A673 (cell line): ENCODE measurements at places on chromosomes 1 and 21.

GRCh38 chr21:25550352-25551120 is 56.7 kb downstream of the MRPL39 start:
- no peak for DNase-seq

- DNase-seq: no peak
These were observed 171.1 kb upstream of the KLHDC7A start for GRCh38 chr1:18309552-18310155.

- no peak for DNase-seq
These were observed 63.5 kb downstream of the TCP10L start for GRCh38 chr21:32521736-32522355.

- DNase-seq: no peak
These were observed 46.1 kb upstream of the KAZN start for GRCh38 chr1:14552246-14552965.

- peak; percentile 24 for DNase-seq
These were observed 230.4 kb downstream of the PDE4B start for GRCh38 chr1:66022904-66023620.

DNA sequence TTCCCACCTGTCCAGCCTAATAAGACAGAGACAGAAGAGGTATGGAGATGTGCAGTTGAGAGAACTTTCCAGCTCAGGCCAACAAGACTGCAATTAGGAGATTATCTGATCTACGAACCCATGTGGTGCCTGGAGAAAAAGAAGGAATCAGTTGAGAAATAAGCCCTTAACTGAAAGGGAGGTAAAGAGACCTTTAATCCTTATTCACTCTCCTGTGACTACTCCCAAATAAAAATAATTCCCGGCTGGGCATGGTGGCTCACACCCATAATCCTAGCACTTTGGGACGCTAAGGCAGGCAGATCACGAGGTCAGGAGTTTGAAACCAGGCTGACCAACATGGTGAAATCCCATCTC is 31.9 kb upstream of the SARS1 start:
- no peak for DNase-seq

GRCh38 chr1:154476791-154477190 is 25.2 kb upstream of the TDRD10 start:
- no peak for DNase-seq

- DNase-seq: peak; percentile 92
These were observed 9.1 kb downstream of the LMNA start for GRCh38 chr1:156123356-156124196.

GRCh38 chr1:54716299-54717047 is 812 bp downstream of the TTC4 start:
- DNase-seq: no peak

DNA sequence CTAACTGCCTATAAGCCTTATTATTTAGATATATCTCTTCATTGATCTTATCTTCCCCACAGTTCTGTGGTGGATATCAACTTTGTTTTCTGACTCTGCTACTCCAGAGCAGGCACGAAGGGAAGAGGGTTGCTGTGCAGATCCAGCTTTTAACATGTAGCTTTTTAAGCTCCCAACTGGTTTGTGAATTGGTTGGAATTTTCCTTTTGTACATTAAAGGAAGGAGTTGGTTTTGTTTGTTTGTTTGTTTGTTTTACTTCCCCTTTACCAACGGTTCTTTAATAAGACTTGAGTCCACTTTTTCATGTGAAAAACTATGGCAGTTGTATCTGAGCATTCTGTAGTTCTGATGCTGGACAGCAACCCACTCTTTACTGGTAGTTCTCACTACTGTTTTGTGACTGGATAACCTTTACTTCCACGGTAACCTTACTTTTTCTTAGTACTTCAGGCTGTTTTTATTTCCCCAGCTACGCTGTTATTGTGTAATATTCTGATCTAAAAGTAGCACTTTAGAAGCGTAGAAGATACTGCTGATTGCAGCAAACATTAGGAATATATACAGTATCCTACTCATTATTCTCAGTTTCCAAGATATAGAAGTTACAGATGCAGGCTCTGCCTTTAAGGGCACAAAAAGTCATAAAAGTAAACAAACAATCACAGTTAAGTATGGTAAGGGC is 1.6 kb downstream of the GNPAT start:
- no peak for DNase-seq

DNA sequence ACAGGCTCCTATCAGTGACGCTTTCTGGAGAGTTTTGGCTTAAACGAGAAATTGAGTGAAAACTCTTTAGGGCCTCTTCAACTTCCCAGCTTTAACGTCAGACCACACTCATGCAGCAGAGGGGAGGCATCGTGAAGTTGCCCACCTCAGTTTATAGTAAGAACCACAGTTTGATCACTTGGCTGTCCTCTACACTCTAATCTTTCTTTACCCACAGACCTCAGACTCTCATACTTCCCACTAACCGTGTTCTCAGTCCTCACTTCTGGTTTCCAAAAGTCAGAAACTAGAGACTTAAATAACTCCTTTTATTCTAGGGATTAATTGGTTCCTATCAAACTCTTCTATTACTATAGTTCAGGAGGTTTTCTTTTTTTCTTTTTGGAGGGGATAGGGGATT is 302.2 kb downstream of the NTNG1 start:
- DNase-seq: no peak

- no peak for DNase-seq
These were observed 24.1 kb upstream of the TRAPPC10 start for GRCh38 chr21:43988016-43988415.

DNA sequence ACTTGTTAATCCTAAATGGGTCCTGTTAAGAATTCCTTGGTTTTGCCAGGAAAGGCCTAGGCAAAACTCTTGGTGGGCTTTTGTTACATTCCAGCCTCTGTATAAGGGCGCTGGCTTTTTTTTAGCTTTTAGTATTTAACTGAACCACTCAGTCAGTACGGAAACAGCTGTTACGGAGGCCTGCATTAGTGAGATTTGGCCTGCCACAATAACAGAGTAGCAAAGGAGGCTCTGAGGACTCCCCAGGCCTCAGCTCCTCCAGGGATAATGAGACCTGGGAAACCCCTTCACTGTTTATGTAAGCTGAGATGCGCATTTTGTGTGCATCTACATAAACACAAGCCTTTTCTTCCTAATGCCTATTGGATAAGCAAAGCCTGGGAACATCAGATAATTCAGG is 210.2 kb downstream of the APP start:
- DNase-seq: no peak

DNA sequence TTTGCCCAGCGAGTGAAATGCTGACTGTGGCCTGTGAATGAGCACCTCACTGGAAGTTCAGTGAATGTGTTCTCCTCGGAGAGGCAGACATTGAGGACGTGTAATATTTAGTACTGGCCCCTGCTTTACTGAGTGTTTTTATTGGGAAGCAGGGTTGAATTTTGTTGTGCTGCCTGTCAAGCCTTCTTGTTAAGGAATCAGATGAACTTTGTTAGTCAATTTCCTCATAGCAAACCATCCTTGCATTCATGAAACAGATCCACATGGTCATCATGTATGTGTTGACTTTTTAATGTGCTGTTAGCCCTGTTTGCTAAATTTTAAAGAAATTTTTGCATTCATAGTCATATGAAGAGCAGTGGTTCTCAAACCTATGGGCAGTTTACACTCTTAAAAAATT is 47.9 kb downstream of the AGPAT3 start:
- no peak for DNase-seq

GRCh38 chr1:169118227-169118626 is 11.7 kb downstream of the ATP1B1 start:
- no peak for DNase-seq

DNA sequence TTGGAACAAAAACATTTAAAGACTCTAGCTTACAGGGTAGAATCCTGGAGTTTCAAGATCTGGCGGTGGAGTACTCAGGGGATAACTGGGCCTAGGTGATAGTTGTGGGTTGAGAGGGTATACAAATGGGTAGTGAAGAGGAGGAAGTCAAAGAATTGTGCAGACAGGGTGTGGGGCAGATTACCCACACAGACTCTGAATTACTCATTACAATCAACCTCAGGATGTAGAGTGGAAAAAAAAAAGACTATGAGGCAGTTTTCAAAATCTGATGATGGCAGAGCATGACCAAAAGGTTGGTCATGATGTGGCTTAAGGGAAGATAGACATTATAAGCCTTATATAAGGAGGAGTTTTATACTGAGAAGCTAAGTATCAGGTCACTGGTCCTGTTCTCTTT is 44.1 kb upstream of the GLIS1 start:
- no peak for DNase-seq

DNA sequence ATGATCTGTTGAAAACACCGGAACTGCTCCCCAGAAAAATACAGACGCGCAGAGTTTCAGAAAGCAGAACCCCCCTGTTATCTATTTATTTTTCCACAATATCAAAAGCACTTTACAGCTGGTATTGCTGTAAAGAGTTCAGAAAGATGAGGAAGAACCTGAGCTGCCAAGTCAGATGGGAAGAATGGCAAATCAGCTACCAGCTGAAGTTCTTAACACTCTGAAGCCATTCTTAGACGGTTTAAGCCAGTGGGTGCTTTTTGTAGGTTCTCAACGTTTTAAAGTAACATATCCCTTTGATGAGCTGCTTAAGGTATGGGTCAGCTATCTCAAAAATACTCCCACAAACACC is 714 bp upstream of the AKIRIN1 start:
- peak; percentile 17 for DNase-seq

- no peak for DNase-seq
These were observed 142.1 kb upstream of the ZBTB40 start for GRCh38 chr1:22309572-22309971.

DNA sequence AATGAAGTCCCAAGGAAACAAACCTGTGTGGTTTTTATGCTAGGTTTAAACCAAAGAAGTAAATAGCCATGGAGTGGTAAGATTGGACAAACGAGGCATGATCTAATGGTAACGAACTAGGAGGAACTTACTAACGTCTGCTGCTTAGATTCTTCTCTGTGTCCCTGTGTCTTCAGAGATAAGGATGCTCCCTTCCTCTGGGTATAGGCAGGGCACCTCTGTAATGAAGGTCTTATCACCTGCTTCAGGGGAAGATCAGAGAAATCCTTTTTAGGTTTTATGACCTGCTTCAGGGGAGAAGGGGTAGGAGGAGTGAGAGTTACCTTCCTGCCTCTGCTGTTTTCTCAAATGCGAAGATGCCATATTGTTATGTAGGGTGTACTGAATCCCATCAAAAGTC is 214.9 kb upstream of the L1TD1 start:
- DNase-seq: no peak

- DNase-seq: no peak
These were observed 1290.7 kb upstream of the ADGRL2 start for GRCh38 chr1:80509965-80510522.

DNA sequence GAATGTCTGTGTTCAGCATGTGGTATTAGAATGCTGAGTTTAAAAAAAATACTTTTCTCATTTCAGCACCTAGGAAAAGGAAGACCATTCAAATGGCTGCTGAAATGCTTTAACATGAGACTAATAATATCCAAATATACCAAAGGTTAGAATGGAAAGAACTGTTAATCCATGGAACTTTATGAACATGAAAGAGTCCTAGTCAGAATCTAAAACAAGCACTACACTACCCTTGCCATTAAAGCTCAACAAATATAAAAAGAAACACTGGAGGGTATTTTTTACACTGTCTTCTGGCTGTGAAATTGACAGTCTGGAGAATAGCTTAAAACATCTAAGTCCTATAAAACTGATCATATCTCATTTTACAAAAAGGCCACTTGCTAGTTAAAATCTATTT is 112.9 kb upstream of the HP1BP3 start:
- DNase-seq: no peak

- DNase-seq: no peak
These were observed 48.4 kb downstream of the ZBTB40 start for GRCh38 chr1:22500058-22500457.

DNA sequence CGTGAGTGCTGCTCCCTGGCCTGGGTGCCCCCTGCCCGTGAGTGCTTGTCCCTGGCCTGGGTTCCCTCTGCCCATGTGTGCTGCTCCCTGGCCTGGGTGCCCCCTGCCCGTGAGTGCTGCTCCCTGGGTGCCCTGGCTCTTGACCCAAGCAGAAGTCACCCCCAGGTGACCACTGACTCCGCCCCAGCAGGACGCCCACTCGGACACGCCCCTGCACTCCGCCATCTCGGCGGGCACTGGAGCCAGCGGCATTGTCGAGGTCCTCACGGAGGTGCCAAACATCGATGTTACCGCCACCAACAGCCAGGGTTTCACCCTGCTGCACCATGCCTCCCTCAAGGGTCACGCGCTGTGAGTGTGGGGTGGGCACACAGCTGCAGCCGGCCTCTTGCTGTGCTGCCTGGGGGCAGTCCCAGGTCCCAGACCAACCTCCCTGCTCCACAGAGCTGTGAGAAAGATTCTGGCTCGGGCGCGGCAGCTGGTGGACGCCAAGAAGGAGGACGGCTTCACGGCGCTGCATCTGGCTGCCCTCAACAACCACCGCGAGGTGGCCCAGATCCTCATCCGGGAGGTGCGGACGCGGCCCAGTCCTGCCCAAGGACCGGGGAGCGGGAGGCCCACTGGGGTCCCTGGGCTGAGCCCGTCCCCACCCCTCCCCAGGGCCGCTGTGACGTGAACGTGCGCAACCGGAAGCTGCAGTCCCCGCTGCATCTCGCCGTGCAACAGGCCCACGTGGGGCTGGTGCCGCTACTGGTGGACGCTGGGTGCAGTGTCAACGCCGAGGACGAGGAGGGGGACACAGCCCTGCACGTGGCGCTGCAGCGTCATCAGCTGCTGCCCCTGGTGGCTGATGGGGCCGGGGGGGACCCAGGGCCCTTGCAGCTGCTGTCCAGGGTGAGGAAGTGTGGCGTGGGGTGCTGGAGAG is 3.9 kb upstream of the MMP23B start:
- no peak for DNase-seq

GRCh38 chr1:22606161-22606560 is 30.3 kb upstream of the C1QA start:
- no peak for DNase-seq

DNA sequence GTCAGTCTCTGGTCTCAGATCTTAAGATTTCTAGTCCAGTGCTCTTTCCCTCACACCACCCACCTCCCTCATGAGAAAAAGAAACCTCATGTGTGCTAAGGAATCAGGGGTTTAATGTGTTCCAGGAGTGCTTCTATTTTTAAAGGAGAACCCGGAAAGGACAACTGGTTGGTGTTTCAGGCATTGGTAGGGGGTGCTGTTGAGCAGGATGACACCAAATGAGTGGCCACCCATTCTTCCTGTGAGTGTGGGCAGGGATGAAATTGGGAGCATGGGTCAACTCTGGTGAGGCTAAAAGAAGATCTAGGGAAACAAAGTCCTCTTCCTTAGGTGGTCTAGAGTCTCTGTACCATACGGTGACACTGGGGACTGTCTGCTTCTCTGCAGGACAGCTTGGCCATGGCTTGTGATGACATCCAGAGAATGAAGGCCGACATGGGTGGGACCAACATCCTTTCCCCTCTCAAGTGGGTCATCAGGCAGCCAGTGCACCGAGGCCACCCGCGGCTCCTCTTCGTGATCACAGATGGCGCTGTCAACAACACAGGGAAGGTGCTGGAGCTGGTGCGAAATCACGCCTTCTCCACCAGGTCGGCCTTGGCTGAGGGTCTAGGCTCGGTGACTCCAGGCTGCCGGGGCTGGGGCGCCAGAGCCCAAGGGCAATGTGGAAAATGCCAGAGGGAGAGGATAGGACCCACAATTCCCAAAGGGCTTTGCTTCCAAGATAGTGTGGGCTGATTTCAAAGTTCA is 39.3 kb downstream of the VWA5B1 start:
- DNase-seq: no peak

GRCh38 chr1:212238552-212238951 is 46.7 kb upstream of the PPP2R5A start:
- DNase-seq: no peak

- no peak for DNase-seq
These were observed 193.3 kb downstream of the EIF4G3 start for GRCh38 chr1:20983297-20983889.

- DNase-seq: no peak
These were observed 80.5 kb upstream of the WARS2 start for GRCh38 chr1:119220991-119221390.
